ENCODE measurements at places on chromosomes 11 and 22.

GRCh38 chr11:114366331-114367243 is 33.7 kb downstream of the C11orf71 start:
- no peak for DNase-seq

GRCh38 chr22:37333724-37334460 is 51.6 kb downstream of the CYTH4 start:
- DNase-seq = no peak

GRCh38 chr11:118870396-118871343 is 13.0 kb upstream of the CXCR5 start:
- DNase-seq = no peak

DNA sequence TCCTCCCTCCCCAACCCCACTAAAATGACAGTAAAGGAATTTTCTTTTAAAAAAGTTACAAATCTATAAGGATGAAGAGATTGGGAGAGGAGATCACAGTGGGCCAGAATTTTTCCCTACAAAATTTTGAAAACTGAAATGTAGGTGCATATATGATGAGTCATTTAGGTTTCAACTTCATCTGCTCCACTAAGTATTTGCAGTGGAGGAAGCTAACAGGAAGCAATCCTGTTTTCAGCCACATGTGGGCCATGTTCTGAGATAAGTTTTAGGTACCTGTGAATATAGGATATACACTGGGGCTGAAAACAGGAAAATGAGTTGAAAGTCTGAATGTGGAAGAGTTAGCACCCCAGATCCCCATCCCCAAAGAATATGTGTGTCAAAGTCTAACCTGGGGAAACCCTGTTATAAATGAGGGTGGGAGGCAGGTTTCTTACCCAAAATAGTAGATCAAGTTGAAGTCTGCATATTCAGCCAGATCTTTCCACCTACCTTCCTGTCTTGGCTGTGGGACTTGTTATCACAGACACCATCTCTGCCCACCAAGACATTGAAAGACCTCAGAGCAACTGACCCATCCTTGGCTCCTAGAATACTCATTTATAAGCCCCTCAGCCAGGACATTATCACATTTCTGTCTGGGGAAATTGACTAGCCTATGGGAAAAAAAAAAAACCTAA is 87.3 kb downstream of the PACS1 start:
- no peak for DNase-seq

DNA sequence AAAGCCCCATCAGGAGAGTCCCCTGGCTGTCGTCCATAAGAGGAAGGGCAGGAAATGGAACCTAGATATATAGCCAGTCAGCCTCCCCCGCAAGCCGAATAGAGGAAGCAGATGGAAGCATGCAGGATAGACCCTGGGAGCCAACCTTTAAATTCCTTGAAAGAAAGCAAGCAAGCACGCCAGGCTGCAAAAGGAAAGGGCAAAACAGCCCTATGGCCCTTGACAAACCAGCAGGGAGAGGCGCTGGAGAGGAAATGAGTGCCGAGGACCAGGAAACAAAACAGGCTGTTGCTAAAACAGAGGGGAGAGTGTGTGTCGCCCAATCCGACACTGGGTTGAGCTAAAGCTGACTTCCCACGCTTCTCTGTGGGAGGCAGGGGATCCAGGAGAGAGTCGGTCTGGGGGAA is 203.5 kb upstream of the MTNR1B start:
- DNase-seq = no peak

GRCh38 chr11:61370349-61371005 is 8.3 kb downstream of the TMEM138 start:
- DNase-seq = no peak

- no peak for DNase-seq
These were observed 4.6 kb downstream of the PICALM start for GRCh38 chr11:86064220-86064803.
